Globus pallidus (tissue), 1 donor: ENCODE measurements at places on chromosomes 4 and X.

- no peak for DNase-seq
Observed at GRCh38 chr4:164212714-164213113, 541.2 kb upstream of the SMIM31 start.

GRCh38 chr4:70530997-70531396, 12.6 kb downstream of the AMTN start:
- DNase-seq: no peak

GRCh38 chr4:24226023-24226422, 336.2 kb upstream of the PPARGC1A start:
- no peak for DNase-seq

GRCh38 chr4:143071351-143071750, 113.4 kb upstream of the USP38 start:
- no peak for DNase-seq

- DNase-seq: no peak
Observed at GRCh38 chr4:113499166-113499565, 262.4 kb downstream of the CAMK2D start.

GRCh38 chrX:118261151-118261550, 84.8 kb upstream of the WDR44 start:
- DNase-seq: no peak

DNA sequence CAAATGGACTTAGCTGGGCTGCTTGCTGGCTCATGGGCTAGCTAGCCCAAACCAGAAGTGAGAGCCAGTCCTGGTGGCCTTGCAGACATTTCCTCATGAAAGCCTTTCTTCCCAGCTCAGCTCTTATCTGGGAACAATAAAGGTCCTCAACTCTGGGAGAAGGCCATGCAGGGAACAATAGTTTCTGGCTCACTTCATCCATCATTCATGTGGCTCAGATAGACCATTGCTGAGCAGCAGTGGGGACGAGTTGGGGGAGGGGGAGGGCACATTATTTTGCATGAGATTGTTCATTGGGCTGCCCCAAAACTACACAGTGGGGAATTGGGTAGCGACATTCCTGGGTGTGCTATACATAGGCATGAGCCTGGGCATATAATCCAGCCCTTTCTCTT, 47.6 kb downstream of the NHSL2 start:
- DNase-seq: no peak

DNA sequence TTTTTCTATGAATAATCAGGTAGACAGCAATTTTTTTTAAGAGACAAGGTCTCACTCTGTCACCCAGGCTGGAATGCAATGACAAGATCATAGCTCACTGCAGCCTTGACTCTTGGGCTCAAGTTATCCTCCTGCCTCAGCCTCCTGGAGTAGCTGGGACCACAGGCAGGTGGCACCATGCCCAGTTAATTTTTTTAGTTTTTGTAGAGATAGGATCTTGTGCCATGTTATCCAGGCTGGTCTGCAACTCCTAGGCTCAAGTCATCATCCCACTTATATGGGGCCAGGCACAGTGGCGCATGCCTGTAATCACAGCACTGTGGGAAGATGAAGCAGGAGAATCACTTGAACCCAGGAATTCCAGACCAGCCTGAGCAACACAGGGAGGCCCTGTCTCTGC, 26.8 kb downstream of the AFAP1 start:
- DNase-seq: no peak

DNA sequence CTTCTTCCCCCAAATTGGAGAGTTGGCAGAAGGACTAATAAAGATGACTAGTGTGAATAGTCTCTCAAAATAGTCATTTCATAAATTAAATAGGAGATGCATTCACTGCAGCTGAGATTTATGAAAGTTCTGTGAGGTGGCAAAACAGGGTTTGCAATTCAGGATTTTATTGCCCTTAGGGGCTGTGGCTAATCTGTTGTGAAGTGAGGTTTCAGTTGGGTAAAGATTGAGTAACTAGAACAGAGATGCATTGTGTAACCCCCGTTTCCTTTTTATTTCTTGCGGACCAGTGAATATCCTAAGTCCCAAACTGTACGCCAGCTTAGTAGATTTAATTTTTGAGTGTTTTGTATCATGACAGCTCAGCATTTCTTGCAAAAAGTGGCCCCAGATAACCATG, 16.2 kb upstream of the SCRG1 start:
- DNase-seq: no peak

DNA sequence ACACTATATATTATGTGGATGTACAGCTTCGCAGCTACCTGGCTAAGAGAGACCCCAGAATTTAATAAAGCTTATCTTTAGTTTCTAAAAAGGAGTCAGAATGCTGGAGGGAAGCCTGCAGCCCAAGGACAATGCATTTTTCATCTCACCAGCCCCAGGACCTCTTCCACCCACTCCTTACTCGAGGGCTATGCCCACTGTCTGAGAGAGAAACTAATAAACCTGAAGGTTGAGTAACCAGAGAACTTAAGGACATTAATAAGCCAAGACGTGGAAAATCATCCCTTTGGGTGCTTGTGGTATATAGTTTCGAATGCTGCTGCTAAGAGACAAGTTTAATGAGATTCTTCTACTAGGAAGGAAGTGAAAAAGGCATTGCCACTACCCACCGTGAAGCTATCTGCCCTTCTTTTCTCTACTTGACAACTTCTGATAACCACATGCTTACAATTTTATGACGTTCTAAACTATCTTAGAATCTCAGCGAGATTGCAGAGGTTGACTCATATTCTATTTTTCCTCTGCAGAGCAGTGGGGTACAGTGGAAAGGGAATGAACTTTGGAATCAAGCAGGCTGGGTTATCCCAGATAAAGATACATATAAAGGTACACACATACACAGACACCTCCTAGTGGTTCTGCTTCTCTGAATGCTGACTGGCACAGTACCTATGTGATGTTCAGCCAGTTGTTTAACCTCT, 3.3 kb downstream of the RELL1 start:
- DNase-seq: no peak

- DNase-seq: no peak
Observed at GRCh38 chr4:181860157-181860556, 383.0 kb upstream of the TENM3 start.

DNA sequence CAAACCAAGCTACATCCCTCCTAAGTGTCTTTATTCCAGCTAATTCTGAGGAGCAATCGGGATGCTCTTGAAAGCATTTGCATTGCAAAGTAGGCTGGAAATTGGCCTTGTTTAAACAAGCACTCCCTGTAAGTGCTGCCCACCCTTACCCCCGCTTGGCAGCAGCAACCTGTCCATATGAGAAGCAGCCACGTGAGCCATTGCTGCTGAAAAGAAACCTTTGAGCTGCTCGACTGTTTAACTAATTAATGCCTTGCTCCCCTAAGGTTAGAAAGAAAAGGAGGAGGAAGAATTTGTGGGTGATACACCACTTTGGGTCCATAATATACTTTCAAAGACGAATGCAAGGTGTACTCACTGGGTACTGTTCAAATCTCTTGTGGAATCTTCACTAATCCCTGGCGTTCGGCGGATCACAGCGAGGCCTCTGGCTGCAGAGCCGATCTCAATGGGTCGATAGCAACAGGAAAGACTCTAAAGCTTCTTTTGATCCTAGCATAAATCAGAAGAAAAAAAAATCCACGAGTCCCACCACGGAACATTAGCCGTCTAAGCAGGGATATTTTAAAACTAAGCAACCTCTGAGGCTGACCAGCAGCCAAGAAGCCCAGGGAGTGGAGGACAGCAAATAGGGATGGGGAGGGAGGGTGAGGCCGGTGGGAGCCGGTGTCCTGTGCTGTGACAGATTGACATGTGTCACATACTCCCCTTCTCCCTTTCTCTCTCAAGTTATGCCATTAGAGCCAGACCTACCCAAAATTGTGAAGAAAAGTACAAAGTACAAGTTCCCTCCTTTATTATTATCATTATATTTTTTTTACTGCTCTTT, 37.2 kb upstream of the MGST2 start:
- peak; percentile 24 for DNase-seq

DNA sequence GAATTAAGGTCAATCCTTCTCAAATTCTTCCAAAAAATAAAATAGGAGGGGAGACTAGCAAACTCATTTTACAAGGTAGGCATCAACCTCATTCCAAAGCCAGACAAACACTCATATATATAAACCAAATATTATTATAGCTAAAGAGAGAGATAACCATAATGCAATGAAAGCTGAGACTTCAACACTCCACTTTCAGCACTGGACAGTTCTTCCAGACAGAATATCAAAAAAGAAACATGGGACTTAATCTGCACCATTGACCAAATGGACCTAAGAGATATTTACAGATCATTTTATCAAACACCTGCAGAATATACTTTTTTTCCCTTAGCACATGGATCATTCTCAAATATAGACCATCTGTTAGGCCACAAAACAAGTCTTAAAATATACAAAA, 15.5 kb upstream of the EDA2R start:
- DNase-seq: no peak

DNA sequence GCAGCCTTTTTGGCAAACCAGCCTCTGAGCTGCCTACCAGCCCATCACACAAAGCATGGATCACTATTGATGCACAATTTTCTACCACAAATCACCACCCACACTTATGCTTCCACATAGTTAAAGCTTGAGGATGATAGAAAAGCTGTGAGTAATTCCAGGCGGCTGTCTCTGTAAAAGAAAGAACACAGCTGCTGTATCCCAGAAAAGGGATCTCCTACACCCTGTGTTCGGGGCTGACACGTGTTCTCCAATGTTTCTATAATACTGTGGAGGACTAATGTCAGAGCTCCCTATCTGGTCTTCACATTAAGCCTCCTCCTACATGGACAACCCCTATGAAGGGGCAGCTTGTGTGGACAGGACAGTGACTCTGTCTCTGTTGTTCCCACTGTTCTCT, 12.5 kb upstream of the BRS3 start:
- DNase-seq: no peak

DNA sequence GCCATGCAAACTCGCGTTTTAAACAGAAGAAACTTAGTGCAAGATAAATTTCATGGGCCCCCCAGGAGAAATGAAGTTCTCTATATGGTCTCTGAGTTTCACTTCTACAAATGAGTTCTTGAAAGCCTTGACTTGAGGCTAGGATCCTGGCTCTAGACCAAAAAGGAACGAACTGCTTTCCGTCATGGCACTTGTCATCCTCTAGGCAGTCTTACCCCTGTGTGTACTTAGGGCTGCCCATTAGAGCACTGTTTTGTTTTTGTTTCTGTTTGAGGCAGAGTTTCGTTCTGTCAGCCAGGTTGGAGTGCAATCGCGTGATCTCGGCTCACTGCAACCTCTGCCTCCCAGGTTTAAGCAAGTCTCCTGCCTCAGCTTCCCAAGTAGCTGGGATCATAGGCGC, 29.0 kb downstream of the RNF4 start:
- peak; percentile 55 for DNase-seq

GRCh38 chr4:1187182-1187581, 14.8 kb upstream of the SPON2 start:
- no peak for DNase-seq

GRCh38 chr4:124386163-124386562, 326.4 kb downstream of the ANKRD50 start:
- DNase-seq: no peak

DNA sequence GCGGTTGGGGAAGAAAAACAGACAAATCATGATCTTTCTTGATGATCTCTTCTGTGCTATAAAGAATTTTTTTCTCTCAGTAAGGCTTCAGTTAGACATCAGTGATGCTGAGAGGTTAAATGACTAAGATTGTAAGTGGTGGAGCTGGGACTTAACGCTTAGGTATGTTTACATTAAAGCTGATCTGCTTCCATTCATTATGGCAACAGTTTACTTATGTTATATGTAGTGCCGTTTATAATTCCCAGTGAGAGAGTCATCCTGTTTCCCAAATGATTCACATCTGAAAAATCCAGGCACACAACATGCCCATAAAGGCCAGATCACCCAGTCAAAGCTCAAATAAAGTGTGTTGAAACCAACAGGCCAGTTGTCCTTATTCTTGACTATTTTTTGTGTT, 50.1 kb downstream of the CENPVL3 start:
- DNase-seq: no peak

- DNase-seq: no peak
Observed at GRCh38 chr4:88743696-88744095, 46.1 kb upstream of the NAP1L5 start.

DNA sequence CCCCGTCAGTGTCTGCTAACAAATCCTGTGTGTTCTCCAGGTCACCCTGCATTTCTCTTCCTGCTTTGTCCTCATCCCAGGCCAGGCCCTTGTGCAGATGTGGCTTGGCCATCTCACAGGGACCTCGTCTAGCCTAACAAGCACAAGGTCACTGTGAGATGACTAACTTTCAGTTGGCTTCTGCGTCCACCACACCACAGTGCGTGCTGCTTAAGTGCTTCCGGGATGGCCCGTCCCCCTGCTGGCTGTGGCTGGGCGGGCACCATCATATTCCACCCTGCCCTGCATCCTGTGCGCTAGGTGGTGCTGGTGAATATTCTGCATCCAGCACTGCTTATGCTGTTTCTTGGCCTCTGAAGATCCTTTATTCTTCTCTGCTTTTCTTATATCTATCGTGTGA, 33.8 kb downstream of the RBBP7 start:
- no peak for DNase-seq

DNA sequence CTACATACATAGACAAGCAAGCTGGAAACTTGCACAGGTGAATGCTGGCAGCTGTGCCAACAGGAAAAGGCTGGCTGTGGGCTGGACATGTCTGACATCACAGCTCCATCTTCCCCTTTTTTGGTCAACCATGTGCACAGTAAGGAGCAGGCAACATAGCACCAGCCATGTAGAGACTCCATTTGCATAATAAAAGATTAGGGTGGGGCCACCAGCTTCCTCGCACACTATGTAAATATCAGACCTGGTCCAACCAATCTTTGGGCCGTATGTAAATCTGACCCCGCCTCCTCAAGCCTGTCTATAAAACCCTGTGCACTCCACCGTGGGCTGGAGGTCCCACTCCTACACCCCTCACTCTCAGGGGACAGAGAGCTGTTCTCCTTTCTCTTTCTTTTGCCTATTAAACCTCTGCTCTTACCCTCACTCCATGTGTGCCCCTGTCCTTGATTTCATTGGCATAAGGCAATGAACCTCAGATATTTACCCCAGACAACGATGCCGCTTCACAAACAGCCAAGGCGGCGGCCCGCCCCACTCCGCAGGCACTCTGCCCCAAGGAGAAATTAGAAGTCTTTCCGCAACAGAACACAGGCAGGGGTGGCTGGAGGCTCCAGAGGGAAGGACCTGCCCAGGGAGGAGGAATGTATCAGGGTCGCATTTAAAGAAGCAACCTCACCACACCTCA, 862.2 kb downstream of the TRIML1 start:
- DNase-seq: no peak

DNA sequence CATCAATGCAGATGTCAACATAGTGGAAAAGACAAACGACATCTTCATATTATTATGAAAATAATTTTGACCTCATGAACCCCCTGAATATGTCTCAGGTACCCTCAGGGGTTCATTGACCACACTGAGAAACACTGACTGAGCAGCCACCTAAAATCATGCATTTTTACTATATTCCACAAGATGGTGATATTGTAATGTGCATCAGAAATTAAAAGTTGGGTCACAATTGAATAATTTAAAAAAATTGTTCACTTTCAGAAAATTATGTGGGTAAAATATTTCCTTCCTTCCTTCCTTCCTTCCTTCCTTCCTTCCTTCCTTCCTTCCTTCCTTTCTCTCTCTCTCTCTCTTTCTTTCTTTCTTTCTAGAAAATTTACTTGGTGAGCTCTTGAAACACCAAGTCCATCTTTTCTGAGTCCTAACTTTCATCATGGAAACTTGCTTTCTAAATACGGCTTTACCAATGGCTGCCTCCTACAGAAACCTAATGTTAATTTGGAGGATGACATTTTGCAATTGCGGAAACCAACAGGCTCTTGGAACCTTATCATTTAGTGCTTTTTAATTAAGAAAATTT, 103.6 kb downstream of the RTL3 start:
- no peak for DNase-seq
